GM03348 (cell line): ENCODE measurements at places on chromosomes 6 and 20.

GRCh38 chr6:28380381-28380780 is 19.2 kb downstream of the ZSCAN12 start:
- DNase-seq = no peak

GRCh38 chr6:43616725-43617472 is 12.2 kb downstream of the GTPBP2 start:
- no peak for DNase-seq

GRCh38 chr6:88403486-88403885 is 237.3 kb upstream of the CNR1 start:
- DNase-seq = no peak

GRCh38 chr6:109714166-109714565 is 23.1 kb downstream of the FIG4 start:
- DNase-seq = no peak
